ENCODE measurements at places on chromosomes 16 and 17.

- peak; percentile 71 for DNase-seq
Measured at GRCh38 chr16:54928411-54929089, 2.1 kb upstream of the IRX5 start.

DNA sequence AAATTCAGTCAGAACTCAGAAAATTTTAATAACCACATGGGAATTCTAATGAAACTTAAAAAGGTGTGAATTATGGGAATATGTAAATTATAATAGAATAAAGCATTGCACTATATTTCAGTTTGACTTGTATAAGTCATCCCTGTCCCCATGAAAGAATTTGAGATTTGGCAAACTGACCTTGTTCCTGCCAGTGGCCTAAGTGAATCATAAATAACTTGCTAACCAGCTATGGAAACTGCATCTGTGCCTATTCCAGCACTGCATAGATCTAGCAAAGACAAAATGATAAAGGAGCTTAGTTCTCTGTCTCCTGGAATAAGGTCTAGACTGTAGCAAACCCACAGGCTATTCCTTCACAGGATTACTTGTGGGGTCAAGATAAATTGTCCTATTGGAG is 106.8 kb upstream of the NOG start:
- no peak for DNase-seq

GRCh38 chr16:3824121-3824795 is 56.3 kb downstream of the CREBBP start:
- DNase-seq = no peak

DNA sequence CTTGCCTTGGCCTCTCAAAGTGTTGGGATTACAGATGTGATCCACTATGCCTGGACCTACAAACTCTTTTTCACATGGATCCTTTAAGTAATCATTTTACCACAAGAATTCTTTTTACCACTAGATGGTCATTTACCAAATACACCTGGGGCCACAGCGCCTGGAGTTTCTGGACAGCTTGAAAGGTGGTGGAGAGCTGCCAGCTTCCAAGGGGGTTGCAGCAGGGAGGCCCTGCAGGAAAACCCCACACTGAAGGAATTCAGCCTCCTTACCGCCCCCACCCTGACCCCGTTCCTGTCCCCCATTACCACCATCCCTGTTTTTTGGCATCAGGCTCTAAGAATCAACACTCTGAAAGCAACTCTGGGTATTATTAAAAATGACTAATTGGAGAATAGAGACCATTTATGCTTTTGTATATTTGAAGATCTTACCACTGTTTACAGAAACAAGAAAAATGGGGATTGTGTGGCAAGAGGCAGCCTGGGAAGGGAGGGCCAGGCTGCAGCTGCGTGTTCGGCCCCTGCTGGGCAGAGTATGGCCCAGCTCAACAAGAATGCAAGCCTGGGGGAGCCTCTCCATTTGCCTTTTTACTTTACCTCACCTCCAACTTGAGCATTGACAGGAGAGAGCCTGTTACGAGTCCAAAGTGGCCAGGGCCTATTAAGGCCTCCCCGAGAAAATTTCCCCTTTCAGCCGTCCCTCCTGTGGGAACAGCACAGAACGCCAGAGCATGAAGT is 209.9 kb downstream of the ZFHX3 start:
- no peak for DNase-seq

- no peak for DNase-seq
Measured at GRCh38 chr16:78729687-78730086, 630.2 kb downstream of the WWOX start.

DNA sequence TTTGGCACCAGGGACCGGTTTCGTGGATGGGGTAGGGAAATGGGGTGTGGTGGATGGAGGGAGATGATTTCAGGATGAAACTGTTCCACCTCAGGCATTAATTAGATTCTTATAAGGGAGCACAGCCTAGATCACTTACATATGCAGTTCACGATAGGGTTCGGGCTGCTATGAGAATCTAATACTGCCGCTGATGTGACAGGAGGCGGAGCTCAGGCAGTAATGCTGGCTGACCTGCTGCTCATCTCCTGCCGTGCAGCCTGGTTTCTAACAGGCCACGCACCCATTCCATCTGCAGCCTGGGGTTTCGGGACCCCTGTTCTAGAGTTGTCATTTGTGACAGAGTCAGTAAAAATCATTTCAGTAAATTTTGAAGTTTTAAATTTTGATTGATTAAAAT is 99.7 kb downstream of the CHD9 start:
- no peak for DNase-seq

GRCh38 chr16:8026450-8026849 is 563.9 kb downstream of the TMEM114 start:
- DNase-seq = no peak

DNA sequence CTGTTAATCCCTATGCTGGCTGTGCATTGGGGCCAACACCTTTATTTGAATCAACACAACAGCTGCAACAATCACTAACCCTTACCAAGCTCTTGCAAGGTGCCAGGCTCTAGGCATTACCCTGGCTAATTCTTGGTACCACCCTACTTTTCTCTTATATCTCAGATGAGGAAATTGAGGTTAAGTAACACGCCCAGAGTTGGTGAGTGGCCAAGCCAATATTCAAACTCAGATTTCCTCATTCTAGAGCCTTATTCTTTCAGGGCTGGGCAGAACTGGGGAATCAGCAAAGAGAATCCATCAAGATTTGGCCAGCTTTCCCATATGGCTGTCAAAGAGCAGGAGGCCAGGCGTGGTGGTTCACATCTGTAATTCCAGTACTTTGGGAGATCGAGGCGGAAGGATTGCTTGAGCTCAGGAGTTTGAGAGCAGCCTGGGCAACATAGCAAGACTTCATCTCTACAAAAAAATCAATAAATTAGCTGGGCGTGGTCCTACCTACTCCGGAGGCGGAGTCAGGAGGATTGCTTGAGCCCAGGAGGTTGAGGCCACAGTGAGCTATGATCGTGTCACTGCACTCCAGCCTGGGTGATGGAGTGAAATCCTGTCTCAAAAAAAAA is 23.7 kb downstream of the ARSG start:
- DNase-seq = no peak

GRCh38 chr17:35804658-35805192 is 4.6 kb upstream of the TAF15 start:
- DNase-seq = peak; percentile 77

DNA sequence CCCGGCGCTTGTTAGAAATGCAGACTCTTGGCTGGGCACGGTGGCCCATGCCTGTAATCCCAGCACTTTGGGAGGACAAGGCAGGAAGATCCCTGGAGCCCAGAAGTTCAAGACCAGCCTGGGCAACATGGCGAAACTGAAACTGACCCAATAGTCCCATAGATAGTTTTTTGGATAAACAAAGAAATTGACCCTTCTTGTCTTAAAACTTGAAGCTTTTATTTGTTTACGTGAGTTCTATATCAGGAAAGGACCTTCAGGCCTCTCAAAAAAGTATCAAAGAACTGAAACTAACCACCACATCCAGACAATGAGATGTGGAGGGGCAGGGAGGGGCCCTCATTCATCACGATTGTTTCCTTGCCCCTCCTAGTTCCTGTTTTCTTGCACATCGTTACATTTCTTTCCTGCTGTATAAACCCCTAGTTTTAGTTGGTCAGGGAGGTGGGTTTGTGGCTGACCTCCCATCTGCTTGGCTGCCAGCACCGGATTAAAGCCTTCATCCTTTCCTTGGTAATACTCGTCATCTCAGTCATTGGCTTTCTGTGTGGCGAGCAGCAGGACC is 29.9 kb upstream of the PRM1 start:
- DNase-seq = no peak

DNA sequence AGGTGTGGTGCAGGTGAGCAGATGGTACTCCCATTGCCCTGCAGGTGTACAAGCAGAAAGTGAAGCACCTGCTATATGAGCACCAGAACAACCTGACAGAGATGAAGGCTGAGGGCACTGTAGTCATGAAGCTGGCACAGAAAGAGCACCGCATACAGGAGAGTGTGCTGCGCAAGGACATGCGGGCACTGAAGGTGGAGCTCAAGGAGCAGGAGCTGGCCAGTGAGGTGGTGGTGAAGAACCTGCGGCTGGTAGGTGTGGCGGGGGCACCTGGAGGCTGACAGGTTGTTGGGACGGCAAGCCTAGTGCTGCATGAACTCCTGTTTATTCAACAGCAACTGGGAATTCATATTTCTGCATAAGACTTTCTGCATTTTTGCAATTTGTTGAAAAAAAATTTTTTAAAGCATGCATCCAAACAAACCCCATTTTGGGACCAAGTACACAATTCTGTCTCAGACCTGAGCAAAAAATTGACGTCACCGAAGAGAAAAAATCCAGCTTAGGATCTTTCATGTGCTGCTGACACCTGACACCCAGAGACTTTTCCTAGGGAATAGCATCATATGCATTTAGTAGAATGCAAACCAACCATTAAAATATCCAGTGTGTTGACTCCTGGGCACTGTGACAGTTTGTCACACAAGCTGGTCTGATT is 13.5 kb upstream of the DBNDD1 start:
- DNase-seq = no peak

GRCh38 chr16:64629622-64630021 is 492.2 kb downstream of the CDH11 start:
- DNase-seq = no peak

- no peak for DNase-seq
Measured at GRCh38 chr17:32931686-32932085, 3.7 kb downstream of the TMEM98 start.

- DNase-seq = no peak
Measured at GRCh38 chr16:31273187-31273586, 13.4 kb downstream of the ITGAM start.

DNA sequence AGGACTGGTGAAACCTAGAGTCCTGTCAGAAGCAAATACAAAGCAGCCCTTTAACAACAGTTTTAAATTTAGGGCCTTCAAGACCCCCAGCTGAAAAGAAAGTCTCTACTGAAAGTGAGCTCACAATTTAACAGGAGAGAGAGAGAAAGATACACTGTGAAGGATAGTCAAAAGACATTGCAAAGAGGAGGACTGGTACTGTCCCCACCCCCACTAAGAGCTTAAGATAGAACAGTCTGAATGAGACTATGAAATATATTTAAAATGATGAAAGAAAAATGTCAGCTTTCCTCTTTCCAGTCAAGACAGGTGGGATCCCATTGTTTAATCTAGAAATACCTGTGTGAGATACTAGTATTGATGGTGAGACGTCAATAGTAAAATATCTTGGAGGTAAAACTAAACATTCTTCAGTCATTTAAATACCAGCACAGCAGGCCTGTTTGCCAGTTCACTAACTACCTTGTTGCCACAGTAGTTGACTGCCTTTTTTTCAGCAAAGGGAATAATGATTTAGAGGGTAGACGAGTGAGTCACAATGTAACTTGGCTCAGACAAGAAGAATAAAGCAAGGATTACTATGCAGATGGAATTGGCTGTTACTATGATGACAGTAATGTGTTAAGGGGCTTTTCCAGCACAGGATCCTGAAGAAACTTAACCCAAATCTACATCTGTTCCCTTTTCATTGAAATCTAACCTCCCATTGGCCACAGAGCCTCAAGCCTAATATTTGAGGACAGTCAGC is 47.2 kb upstream of the RASL10B start:
- no peak for DNase-seq

GRCh38 chr16:14405611-14406537 is 224.2 kb downstream of the PARN start:
- DNase-seq = no peak

DNA sequence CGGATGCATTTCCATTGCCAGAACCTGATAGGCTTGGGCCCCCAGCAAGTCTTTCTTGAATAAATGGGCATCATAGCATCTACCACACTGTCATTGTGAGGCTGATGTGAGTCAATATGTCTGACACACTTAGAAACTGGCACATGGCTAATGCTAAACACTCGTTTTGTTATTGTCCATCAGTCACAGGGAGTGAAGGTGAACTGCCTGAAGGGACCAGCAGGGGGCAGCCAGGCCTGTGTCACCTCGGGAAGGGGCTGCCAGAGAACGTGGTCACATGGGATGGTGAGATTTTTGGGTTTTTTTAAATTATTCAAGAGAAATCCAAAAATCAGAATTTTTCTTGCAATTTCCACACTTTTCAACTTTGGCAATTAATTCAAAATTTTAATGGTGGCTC is 831 bp upstream of the RCVRN start:
- no peak for DNase-seq

- peak; percentile 56 for DNase-seq
Measured at GRCh38 chr17:32111141-32111771, 31.0 kb upstream of the RHOT1 start.

DNA sequence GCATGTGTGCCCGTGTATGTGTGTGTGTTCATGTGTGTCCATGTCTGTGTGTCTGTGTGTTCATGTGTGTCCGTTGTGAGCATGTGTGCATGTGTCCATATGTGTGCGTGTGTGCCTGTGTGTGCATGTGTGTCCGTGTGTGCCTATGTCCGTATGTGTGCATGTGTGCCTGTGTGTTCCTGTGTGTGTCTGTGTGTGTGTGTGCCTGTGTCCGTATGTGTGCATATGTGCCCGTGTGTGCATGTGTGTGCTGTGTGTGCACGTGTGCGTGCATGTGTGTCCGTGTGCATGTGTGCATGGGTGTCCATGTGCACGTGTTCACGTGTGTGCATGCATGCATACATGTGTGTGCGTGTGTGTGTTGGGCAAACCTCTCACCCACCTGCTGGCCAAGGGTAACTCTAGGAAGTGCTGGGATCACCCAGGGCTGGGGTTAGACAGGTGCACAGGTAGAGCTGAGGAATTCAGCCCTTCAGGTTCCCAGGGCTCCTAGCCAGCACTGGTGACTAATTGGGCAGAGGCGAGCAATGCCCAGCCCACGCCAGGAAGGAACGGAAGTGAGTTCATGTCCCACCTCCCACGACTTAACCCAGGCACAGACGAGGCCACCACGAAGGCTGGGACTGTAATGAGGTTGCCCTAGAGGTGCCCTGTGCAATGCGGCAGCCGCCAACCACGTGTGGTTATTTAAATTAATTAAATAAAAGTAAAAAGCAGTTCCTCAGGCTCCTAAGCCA is 8.2 kb upstream of the CSNK1D start:
- DNase-seq = no peak

GRCh38 chr16:49874613-49875237 is 18.8 kb upstream of the ZNF423 start:
- no peak for DNase-seq

- DNase-seq = no peak
Measured at GRCh38 chr17:7956228-7956965, 24.4 kb downstream of the CNTROB start.

DNA sequence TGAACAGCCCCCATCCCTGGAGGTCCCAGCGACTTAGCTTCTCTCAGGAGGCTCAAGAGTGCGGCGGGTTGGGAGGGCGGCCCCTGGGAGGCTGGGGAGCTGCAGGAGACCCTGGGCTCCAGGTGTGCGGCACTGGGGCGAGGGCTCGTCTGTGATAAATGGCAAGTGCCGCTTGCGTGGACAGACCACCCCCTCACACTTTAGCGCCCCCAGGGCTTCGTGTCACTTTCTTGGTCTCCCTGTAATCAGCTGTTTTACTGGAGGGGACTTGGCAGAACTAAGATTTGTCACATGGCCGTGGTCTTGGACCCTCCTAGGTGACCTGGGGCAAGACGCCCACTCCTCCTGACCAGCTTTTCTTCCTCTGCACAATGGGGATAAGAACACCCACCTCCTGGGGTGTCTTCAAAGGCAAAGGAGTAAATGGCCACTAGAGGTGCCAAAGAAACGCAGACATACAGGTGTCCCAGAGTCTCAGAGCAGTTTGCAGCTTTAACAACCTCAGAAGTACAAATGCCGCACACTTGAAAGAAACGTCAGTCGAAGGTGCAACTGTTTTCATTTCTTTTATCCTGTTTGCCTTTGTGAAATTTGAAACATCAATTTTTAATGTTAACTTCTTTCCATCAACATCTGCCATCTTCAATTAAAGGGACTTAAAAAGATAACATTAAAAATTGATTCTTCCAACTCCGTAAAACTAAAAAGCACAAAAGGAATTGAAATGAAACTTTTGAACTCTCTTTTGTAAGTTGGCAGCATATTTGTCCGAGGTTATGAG is 946 bp downstream of the OSGIN1 start:
- DNase-seq = peak; percentile 24

- no peak for DNase-seq
Measured at GRCh38 chr17:838486-838885, 56.3 kb downstream of the MRM3 start.
